ENCODE measurements at places on chromosomes 13 and 19.

- DNase-seq, result no peak
These were observed 28.2 kb downstream of the ACTN4 start for GRCh38 chr19:38675611-38676010.

DNA sequence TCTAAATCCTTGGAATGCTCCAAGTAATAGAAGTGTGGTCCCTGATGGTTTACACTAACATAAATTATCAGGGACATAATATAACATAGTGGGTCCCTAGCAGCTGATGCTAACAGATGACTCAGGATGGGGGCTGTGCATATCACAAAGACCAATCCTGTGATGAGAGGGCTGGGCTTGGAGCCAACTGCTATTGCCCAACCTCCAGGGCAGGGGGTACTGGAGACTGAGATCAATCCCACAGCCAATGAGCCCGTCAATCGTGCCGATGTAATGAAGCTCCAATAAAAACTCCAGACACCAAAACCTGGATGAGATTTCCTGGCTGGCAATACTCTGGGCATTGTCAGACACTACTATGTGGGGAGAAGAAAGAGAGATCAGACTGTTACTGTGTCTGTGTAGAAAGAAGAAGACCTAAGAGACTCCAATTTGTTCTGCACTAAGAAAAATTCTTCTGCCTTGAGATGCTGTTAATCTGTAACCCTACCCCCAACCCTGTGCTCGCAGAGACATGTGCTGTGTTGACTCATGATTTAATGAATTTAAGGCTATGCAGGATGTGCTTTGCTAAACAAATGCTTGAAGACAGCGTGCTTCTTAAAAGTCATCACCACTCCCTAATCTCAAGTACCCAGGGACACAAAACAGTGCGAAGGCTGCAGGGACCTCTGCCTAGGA lies 33.4 kb downstream of the ABCC4 start:
- DNase-seq, result no peak

DNA sequence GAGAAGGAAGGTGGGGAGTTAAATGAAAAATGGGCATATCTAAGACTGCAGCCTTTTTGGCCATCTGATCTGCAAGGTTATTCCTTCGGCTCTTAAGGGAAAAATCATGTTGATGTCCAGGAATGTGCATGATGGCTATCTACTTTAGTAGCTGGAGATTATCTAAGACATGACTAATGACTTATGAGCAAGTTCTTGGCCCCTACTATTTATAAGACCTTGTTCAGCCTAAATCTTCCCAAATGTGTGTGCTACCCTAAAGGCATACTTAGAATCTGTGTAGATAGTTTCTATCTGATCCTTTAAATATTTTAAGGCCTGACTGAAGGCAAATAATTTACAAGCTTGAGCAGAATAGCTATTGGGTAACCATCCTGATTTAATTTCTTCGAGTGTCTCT lies 41.8 kb upstream of the CD177 start:
- DNase-seq, result no peak

GRCh38 chr19:45528744-45529419 lies 21.6 kb downstream of the VASP start:
- DNase-seq, result no peak

DNA sequence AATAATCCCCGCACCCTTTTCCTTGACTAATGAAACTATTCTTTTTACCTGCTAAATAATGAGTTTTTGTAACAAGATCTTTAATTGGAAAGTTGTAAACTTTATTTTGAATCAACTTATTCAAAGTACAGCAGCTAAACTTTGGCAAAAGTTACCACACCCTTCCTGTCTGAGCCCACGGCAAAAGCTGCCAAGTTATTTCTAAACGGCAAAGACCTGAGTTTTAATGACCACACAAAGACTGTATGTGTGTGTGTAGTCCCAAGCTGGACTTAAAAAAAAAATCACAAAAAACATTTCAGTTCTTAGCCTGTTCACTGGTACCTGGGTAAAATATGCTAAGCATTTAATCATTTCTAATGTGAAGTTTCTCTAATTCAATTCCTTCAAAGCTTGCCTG lies 60.7 kb downstream of the ZAR1L start:
- DNase-seq, result no peak

DNA sequence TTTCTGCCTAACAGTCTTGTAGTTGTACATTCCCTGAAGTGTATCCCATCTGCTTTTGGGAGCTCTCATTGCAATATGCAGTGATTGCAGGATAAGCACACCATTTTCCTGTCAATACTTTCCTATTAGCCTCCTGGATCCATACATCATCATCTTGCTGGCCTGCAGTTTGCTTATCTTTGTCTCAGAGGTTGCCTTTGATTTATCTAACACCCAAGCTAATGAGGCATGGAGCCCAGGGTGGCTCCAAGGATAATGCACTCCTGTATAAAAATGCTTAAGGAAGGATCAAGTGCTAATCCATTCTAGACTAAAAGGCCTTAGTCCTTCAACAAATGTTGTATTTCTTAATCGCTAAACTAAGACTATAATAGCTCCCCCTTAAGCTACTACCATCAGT lies 161.6 kb upstream of the OBI1 start:
- no peak for DNase-seq

GRCh38 chr13:46288570-46289259 lies 77.0 kb downstream of the LRRC63 start:
- DNase-seq, result no peak

DNA sequence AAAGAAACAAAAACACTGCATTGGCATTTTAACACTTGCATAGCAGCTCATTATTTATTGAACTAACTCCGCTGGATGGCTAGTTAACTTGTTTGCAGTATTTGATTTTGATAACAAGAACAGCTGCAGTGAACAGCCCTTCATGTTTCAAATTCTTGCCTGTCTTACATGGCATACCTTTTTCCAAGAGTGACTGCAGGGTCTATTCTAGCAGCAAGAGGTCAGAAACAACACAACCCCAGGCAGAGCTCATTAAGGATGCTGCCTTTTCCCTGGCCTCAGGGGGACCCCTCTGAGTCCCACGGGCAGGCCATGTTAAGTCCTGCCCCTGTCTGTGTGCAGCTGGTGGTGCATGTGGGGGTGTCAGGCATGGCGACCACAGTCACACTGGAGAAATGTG lies 16.6 kb downstream of the PGPEP1 start:
- DNase-seq, result no peak

DNA sequence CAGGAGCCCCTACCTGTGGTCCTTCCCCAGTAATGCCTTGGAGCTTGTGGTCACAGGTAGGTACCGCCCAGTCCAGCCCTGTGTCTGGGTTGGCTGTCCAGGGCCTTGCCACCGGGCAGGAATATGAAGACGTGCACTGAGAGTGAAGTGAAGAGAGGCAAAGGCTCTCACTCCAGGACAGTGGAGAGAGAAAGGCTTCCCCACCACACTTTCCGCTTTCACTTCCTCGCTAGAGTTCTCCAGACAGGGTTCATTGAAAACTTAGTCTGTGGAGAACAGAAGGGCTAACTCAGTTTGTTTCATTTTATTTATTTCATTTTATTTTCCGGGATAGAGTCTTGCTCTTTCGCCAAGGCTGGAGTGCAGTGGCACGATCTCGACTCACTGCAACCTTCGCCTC lies 14.2 kb downstream of the FCAR start:
- no peak for DNase-seq

DNA sequence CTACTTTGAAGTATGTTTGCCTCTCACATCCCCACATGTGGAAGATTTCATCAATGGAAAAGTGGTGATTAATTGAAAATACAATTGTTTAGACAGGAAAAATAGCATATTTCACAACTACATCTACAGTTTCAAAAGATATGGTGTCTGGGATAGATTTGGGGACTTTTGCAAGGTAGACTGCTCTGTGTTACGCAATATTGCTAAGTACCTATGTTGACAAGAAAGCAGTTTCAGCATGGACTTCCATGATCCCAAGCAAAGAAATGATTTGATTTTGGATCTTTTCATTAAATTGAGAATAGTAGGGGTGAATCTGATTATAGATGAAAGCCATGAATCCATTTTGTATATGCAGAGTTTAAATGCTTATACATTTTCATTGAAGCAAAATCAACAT lies 10.5 kb downstream of the ZNF160 start:
- no peak for DNase-seq

GRCh38 chr13:110034031-110034549 lies 247.7 kb upstream of the IRS2 start:
- no peak for DNase-seq

- no peak for DNase-seq
These were observed 35.6 kb downstream of the CCDC169 start for GRCh38 chr13:36261976-36262375.

GRCh38 chr13:98609756-98610155 lies 32.8 kb upstream of the STK24 start:
- DNase-seq, result no peak

GRCh38 chr19:1841209-1841924 lies 6.9 kb downstream of the REXO1 start:
- no peak for DNase-seq

Measured in mesothelial cell of epicardium (in vitro differentiated cells).